Type B pancreatic cell (in vitro differentiated cells): ENCODE measurements at places on chromosomes 12 and 14. TPM values are rescaled to one million over a fixed set of nuclear protein-coding genes. Genes with fewer than 3 reads are reported as not detected.

The LACRT gene
- total RNA-seq: not detected in 2 replicates

The ARHGAP9 gene
- 0.52 and 1.8 TPM in 2 replicates for total RNA-seq

The CEBPE gene
- not detected in 2 replicates for total RNA-seq

The TAC3 gene
- total RNA-seq: 2.9 and 3.1 TPM in 2 replicates

The AGAP2 gene
- 0.33 and 4.1 TPM in 2 replicates for total RNA-seq

The HDAC7 gene
- 71.5 and 76.1 TPM in 2 replicates for total RNA-seq

The KCNMB4 gene
- 3.9 and 8.4 TPM in 2 replicates for total RNA-seq

DNA sequence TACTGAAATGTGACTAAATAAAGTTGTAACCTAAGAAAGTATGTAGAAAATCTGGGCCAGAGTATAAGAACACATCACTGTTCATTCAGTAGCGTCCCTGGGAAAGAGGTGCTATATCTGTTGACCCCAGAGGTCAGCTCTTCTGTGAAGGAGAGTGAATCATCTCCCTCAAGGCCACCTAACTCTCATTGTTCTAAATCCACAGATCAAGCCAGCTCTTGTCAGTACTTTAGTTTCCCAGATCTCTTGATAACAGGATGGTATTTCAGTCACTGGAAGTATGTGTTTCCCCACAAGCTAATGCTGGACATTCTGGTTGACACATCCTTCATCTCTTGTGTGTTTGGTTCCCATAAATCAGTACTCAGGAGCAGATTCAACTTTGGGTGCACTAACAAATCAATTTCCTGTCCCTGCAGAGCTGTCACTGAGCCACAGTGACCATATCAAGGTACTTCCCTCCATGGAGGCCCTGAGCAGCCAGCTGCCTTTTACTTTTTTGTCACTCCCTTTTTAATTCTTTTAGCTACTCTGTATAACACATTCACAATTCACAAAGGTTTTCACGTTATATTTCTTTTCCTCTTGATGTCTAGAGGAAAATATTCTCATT, 7.8 kb downstream of the KRT1 start:
- H3K27me3 ChIP-seq: peaks cover 15% of the 10 kb centered on the region
- no peaks in the 10 kb centered on the region for H3K36me3 ChIP-seq

- no peak overlapping the region for H3K27ac ChIP-seq
- no peak for DNase-seq
- peaks cover 26% of the 10 kb centered on the region for H3K4me1 ChIP-seq
- peaks cover 5% of the 10 kb centered on the region for H3K27me3 ChIP-seq
These were observed 921.8 kb downstream of the BCL11B start for GRCh38 chr14:98350213-98350612.

DNA sequence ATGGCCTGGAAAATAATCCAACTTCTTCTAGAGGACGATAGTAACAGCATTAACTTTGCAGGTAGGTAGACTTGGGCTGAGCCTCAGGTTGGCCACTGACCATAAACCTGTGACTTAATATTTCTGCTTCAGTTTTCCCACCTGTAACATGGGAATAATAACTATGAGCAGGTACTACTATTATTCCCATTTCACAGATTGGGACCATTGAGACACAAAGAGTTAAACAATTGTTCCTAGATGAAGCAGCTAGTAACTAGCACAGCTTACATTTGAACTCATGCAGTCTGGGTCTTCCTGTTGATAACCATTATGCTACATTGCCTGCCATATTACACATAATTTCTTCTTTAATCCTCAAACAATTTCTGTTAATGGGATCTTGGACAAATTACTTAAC, 217.7 kb downstream of the NUAK1 start:
- no peaks in the 10 kb centered on the region for H3K27me3 ChIP-seq
- H3K4me3 ChIP-seq: no peak overlapping the region
- H3K27ac ChIP-seq: no peak overlapping the region
- peaks cover 5% of the 10 kb centered on the region for H3K4me1 ChIP-seq

DNA sequence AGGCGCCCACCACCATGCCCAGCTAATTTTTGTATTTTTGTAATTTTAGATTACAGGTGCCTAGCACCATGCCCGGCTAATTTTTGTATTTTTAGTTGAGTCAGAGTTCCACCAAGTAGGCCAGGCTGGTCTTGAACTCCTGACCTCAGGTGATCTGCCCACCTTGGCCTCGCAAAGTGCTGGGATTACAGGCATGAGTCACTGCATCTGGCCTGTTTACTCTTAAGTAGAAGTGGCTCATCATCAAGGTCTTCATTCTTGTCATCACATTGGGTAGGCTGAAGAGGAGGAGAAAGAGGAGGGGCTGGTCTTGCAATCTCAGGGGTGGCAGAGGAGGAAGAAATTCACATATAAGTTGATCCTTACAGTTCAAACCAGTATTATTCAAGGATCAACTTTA, 152.4 kb upstream of the ATP2B1 start:
- H3K36me3 ChIP-seq: no peaks in the 10 kb centered on the region
- DNase-seq: no peak
- peaks cover 26% of the 10 kb centered on the region for H3K4me1 ChIP-seq
- no peaks in the 10 kb centered on the region for H3K27me3 ChIP-seq

DNA sequence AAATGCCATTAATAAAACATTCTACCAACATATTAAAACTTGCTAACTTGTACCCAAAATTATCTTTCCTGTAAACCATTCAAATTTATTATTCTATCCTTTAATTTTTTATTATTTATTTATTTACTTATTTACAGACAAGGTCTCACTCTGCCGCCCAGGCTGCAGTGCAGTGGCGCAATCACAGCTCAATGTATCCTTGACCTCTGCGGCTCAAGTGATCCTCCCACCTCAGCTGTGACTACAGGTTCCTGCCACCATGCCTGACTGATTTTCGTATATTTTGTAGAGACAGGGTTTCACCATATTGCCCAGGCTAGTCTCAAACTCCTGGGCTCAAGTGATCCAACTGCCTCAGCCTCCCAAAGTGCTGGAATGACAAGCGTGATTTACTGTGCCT, 20.4 kb upstream of the LIN7A start:
- H3K36me3 ChIP-seq: no peaks in the 10 kb centered on the region
- H3K4me3 ChIP-seq: no peak overlapping the region
- H3K27ac ChIP-seq: no peak overlapping the region

DNA sequence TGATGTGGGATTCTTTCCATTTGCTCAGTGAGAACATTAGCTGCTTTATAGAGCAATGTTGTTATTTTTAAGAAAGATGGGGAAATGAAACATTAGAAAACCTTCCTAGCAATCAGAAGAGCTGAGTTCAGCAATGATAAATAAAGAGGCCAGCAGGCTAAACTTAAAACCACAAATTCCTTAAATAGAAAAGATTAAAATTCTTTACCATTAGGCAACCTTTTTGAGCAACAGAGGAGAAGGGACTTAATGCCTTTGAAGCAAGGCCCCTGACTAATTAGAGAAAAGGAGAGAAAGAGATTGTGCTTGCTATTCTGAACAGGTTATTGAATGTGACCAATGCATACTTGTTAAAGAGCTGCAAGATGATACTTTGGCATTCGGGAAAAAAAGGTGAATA, 160.8 kb upstream of the LMO3 start:
- no peaks in the 10 kb centered on the region for H3K36me3 ChIP-seq
- H3K27me3 ChIP-seq: no peaks in the 10 kb centered on the region
- no peak overlapping the region for H3K27ac ChIP-seq
- H3K4me3 ChIP-seq: no peak overlapping the region

GRCh38 chr12:685388-685787, 22.1 kb upstream of the NINJ2 start:
- H3K4me3 ChIP-seq: no peak overlapping the region
- H3K36me3 ChIP-seq: no peaks in the 10 kb centered on the region
- H3K27me3 ChIP-seq: peaks cover 6% of the 10 kb centered on the region
- no peaks in the 10 kb centered on the region for H3K4me1 ChIP-seq

DNA sequence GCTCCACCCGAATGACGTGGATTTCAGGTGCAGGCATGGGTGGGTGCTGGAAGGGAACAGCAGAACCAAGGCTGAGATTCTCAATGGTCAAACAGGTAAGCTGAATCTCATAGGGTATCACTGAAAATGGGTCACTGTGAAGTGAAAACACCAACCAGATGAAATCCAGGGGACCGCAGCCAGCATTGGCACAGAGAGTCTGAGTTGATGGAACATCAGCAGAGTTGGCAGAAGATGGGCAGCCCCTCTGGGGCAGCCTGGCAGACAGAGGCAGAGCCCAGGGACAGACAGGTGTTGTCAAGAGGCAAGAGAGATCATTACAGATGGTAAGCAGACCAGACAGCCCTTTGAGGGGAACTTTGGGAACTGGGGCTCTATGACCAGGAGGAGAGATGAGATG, 48.0 kb downstream of the ACTN1 start:
- peak overlapping the region; percentile 33 for H3K27ac ChIP-seq
- H3K36me3 ChIP-seq: peaks cover 12% of the 10 kb centered on the region
- DNase-seq: no peak
- H3K4me3 ChIP-seq: no peak overlapping the region

DNA sequence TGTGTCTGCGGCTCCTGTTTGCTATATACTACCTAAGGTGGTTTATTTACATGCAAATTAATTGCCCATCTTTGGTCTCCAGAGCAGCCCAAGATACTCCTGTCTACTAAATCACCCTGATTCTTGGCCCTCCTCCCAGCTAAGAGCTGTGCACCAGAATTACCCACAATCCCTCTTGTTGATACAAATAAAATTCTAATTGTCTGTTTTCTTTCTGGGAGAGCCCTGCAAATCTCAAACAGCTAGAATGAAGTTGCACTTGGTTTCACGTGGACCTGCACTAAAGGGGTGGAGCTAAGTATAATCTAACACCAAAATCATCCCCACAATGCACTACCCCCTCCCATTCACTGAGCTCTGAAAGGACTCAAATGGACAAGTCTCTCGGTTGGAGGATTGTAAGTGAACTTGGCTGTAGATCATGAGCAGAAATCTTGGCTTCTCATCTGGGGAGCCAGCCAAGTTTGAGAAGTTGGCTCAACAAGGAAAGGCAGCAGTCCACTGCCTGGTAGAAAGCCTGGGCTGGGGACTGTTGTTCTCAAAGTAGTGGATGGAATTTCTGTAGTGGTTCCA, 6.6 kb downstream of the MAX start:
- no peaks in the 10 kb centered on the region for H3K27me3 ChIP-seq
- H3K36me3 ChIP-seq: peaks cover 32% of the 10 kb centered on the region
- peaks cover 31% of the 10 kb centered on the region for H3K4me1 ChIP-seq
- H3K4me3 ChIP-seq: no peak overlapping the region

GRCh38 chr12:12744546-12745305, 27.6 kb downstream of the CDKN1B start:
- DNase-seq: peak; percentile 11
- H3K27me3 ChIP-seq: peaks cover 3% of the 10 kb centered on the region
- H3K4me1 ChIP-seq: peaks cover 9% of the 10 kb centered on the region
- peaks cover 27% of the 10 kb centered on the region for H3K36me3 ChIP-seq
- no peak overlapping the region for H3K4me3 ChIP-seq

GRCh38 chr12:33431648-33432047, 8.0 kb downstream of the SYT10 start:
- peaks cover 18% of the 10 kb centered on the region for H3K27me3 ChIP-seq
- H3K27ac ChIP-seq: no peak overlapping the region
- no peak overlapping the region for H3K4me3 ChIP-seq
- H3K4me1 ChIP-seq: no peaks in the 10 kb centered on the region

DNA sequence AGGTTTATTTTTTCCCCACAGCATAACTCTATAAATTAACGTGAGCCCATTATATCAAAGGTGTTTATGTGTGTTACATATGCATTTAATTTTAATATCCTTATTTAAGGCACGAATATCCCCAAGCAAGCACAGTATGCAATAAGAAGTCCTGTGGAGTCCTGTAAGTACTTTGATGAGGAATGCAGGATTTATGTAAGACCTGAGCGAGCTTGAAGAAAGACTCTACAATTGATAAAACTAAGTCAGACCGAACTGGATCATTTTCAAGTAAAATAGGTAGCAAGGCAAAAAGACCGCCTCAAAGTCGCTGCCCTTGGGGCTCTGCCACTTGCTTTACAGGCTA, 755 bp downstream of the SLC25A21 start:
- peak overlapping the region; percentile 95 for H3K27ac ChIP-seq
- peak overlapping the region; percentile 98 for H3K4me3 ChIP-seq
- no peaks in the 10 kb centered on the region for H3K36me3 ChIP-seq
- peaks cover 5% of the 10 kb centered on the region for H3K27me3 ChIP-seq
- peaks cover 17% of the 10 kb centered on the region for H3K4me1 ChIP-seq

DNA sequence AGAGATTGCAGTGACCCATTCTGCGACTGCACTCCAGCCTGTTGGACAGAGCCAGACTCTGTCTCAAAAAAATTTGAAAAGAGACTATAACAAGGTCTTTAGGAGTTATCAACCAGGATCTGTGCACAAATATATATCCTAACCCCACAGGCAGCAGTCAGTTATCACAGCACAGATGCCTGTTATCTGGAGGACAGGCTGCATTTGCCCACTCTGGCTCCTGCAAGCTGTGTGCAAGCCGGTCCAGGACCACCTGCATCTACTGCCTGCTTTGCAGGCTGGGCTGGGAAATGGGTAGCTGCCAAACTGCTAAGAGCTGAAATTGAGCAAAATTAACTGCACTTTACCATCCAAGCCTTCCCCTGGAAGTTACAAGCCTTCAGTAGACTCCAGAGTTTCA, 21.4 kb upstream of the RCOR1 start:
- H3K4me3 ChIP-seq: no peak overlapping the region
- no peaks in the 10 kb centered on the region for H3K36me3 ChIP-seq
- H3K27ac ChIP-seq: no peak overlapping the region

DNA sequence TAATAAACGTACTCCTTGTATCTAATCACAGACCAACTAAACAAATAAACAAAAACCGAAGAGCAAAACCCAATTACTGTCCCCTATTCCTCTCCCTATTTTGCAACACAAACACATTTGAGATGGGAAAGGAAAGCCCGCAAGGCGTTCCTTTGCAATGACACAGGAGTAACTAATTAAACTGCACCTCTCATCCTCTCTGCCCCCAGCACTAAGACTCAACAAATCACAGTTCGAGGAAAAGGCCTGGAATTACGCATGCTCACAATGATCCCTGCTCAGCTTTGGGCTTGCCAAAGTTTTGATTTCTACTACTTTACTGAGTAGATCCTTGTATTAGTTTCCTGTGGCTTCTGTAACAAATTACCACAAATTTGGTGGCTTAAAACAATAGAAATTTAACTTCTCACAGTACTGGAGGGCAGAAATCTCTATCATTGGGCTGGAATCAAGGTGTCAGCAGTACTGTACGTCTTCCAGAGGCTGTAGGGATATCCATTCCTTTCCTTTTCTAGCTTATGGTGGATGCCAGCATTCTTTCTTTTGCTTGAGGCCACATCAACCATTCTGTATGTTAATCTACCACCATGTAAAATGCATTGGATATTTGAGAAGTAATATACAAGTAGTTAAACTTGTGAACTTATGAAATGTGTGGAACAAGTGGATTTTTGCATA, 123.0 kb downstream of the NAV3 start:
- H3K4me3 ChIP-seq: no peak overlapping the region

- H3K4me3 ChIP-seq: no peak overlapping the region
- H3K27me3 ChIP-seq: no peaks in the 10 kb centered on the region
These were observed 185.1 kb downstream of the CHST11 start for GRCh38 chr12:104641862-104642261.

DNA sequence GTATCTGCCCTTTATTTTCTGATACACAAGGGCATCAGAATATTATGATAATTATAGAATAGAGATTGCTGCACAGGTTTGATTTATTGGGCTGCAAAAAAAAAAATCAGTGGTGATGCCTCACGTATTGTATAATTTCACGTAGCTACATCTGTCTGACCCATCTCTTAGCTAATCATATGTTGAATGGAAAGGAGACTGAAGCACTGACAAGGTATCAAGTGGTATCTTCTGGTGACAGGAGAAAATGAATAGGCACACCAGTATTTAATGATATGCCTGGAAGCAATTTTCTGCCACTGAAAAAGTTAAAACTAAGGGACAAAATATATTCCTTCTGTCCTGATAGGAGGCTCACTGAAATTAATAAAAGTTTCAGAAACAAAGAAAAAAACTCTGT, 837.2 kb upstream of the FBXO33 start:
- no peaks in the 10 kb centered on the region for H3K27me3 ChIP-seq
- no peak overlapping the region for H3K27ac ChIP-seq
- no peaks in the 10 kb centered on the region for H3K36me3 ChIP-seq
